NCI-H774 (cell line): ENCODE measurements at places on chromosomes 1 and 21.

GRCh38 chr1:100187912-100188311, 9.9 kb upstream of the LRRC39 start:
- DNase-seq: no peak

DNA sequence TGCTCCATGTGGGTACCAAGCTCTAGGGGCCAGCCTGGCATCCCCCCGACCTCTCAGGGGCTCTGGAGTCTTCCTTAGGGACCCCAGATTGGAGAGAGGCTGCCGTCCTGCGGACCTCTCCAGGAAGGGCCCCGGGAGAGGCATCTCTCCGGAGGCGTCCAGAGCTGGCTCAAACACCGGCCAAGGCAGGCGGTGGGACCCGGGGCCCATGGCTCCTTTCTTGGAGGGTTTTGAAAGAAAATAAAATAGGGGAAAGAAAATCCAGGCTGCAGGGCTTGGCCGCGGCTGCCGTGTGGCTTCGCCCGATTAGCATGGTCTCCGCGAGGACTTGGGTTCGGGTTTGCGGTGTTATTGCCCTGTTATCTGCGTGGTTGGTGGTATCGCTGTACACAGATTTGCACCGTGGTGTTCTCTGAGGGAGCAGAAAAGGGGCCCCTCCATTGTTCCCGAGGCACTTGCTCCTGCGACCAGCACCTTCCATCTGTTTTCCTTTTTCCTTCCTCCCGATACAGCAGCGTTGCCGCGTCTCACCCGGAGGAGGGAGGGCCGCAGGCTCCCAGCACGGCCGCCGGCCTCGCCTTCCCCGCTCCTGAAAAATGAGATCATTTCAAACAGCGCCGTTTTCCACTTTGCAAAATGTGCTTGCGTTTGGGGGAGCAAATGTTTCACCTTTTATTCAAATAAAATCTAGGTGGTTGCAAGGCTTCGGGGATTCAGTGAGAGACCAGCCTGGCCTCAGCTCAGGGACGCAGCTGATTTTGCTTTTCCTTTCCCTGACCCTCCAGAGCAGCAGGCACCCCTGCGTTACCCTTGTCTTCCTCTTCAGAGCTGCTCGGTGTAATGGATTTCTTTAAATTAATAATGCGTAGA, 86.3 kb downstream of the PRDM16 start:
- no peak for DNase-seq

DNA sequence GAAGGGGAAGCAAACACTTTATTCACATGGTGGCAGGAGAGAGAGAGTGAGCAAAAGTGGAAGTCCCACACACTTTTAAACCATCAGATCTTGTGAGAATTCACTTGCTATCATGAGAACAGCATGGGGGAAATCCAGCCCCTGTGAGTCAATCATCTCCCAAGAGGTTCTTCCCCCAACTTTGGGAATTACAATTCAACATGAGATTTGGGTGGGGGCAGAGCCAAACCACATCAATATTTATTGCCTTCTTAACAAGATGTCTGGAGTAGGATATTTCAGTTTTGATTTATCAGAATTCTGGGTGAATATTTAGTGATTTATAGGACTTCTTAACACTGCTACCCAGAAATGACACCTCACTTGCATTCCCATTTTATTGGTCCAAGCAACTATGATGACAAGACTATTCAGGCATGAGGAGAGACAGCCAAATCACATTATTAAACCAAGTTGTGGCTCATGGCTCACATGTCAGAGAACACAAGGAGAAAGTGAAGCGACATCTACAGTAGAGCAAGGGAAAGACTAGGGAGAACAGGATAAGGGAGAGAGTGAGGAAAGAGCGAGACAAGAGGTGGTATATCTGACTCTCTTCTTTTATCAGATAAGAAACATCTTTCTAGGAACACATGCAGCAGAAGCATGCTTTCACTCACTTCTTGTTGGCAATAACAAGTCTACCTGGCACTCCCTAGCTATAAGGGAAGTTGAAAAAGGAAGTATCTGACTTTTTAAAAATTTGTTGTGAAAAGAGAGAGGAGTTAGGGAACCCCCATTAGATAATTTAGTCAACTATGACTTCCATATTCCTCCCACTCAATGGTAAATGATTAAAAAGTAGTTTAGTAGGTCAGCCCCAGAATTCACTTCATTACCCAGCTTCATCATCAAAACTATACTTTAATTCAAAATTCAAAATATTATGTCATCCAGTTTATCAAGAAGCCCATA, 36.6 kb upstream of the PTPRC start:
- no peak for DNase-seq

- DNase-seq: no peak
Observed at GRCh38 chr1:182602935-182603645, 1.1 kb downstream of the RGS16 start.

GRCh38 chr1:98793136-98793535, 131.6 kb downstream of the SNX7 start:
- no peak for DNase-seq

- DNase-seq: no peak
Observed at GRCh38 chr1:37479255-37480124, 5.1 kb downstream of the ZC3H12A start.

GRCh38 chr1:236734141-236734765, 48.0 kb downstream of the ACTN2 start:
- DNase-seq: no peak

- no peak for DNase-seq
Observed at GRCh38 chr21:44583800-44584147, 3.4 kb upstream of the KRTAP10-5 start.

GRCh38 chr1:231964241-231964640, 337.7 kb downstream of the DISC1 start:
- no peak for DNase-seq

- no peak for DNase-seq
Observed at GRCh38 chr1:29963946-29964345, 727.6 kb downstream of the PTPRU start.

- no peak for DNase-seq
Observed at GRCh38 chr1:147882535-147882934, 20.1 kb upstream of the GJA8 start.

- no peak for DNase-seq
Observed at GRCh38 chr1:224742349-224742748, 126.2 kb downstream of the CNIH3 start.

GRCh38 chr1:235901461-235901860, 34.8 kb upstream of the LYST start:
- DNase-seq: no peak

- DNase-seq: no peak
Observed at GRCh38 chr1:116880917-116881316, 28.8 kb upstream of the PTGFRN start.

GRCh38 chr1:230112782-230113181, 45.7 kb downstream of the GALNT2 start:
- no peak for DNase-seq

DNA sequence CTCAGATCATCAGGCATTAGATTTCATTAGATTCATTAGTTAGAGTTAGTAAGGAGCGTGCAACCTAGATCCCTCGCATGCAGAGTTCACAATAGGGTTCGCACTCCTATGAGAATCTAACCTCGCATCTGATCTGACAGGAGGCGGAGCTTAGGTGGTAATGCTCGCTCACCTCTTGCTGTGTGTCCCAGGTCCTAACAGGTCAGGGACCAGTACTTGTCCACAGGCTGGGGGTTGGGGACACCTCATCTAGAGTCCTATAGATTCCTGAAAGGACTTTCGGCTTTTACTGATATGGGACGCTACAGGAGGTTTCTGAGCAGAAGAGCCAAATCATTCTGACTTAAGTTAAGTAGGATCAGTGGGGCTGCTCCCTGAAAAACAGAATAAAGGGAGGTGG, 91.4 kb downstream of the AKT3 start:
- DNase-seq: no peak

GRCh38 chr1:78645723-78646122, 3.9 kb upstream of the IFI44 start:
- no peak for DNase-seq

GRCh38 chr1:35876988-35877387, 6.0 kb upstream of the AGO1 start:
- DNase-seq: no peak

- DNase-seq: no peak
Observed at GRCh38 chr1:9207715-9208114, 26.9 kb upstream of the H6PD start.

- DNase-seq: no peak
Observed at GRCh38 chr1:49364676-49365075, 588.0 kb upstream of the BEND5 start.

GRCh38 chr21:44383216-44383615, 29.8 kb downstream of the TRPM2 start:
- no peak for DNase-seq

GRCh38 chr1:17293681-17294425, 14.1 kb upstream of the PADI4 start:
- no peak for DNase-seq

- peak; percentile 23 for DNase-seq
Observed at GRCh38 chr1:21651214-21652042, 17.7 kb downstream of the RAP1GAP start.

DNA sequence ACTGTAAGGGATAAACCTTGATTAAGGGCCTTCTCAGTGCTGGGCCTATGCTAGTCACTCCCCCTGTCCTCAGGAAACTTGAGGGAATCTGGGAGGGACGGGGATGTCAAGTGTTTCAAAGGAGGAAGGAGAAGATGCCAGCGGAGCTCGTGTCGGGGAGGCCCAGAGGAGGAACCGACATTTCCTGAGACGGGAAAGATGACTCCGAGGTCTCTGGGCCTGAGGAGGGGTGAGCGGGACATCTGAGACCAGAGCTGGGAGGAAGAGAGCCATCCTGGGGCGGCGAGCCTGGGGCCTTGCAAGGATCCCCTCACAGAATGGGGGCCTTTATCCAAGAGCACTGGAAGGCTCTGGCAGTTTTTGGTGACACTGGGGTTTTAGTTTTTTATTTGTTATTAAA, 10.4 kb downstream of the SLC66A1 start:
- no peak for DNase-seq

GRCh38 chr1:18946550-18947381, 9.7 kb downstream of the IFFO2 start:
- no peak for DNase-seq

DNA sequence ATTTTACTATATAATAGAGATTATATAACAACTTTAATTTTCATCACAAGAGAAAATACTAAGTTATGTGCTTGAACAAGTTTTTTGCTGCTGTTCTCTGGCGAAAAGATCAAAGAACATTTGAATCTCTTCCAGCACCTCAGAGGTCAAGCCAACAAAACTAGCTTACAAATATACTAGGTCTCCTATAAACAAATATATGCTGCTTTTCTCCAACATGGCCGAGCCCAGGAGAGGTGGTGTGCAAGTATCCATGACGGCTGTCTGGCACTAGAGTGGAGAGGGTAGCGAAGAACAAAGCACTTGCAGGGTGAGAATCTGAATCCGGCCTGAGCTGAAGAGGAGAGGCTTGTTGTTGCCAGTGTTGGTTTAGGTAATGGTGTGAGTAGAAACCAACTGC, 7.5 kb upstream of the FMO3 start:
- DNase-seq: no peak

DNA sequence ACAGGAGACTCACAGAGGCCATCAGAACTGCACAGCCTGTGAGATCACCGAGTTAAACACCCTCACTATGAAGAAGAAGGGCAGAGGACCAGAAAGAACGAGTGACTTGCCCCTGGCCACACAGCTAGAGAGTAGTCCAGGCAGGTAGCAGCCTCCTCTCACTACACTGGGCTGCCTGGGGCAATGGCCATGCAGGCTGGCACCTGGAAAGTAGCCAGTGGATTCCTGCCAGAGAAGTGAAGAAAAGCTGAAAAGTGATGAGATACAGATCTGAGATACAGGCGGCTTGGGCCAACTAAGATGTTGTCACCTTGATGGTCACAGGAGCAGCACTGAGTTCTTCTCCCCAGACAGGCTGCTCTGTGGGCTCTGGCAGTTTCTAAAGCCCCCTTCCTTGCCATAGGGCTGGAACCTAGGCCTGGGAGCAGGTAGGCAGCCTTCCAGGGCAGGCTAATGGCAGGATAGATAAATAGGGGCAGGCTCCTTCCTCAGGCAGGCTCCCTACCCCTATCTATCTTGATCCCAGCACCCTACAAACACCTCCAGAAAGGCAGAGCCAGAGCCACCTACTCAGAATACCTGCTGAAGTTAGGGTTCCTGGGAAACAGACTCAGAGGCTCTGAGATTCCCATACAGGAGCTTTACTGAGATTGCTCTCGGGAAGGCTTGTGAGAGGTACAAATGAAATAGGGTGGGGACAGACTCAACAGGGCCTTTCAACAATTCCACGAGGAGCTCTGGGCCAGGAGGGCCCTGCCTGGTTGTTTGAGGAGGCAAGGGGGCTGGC, 106.3 kb downstream of the BEND5 start:
- DNase-seq: no peak

DNA sequence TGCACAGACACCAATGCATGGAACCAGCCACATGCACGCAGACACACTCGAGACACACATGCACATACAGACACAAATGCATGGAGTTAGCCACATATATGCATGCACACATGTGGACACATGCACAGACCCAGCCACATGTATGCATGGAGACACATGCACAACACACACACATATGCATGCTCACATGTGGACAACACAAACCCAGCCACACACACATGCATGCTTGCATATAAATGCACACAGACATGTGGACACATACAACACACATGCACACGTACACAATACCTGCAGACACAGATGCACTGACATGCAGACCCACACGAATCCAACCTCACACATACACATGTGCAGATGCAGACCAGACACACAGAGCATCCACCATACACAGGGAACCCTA, 31.1 kb downstream of the WNT9A start:
- no peak for DNase-seq

DNA sequence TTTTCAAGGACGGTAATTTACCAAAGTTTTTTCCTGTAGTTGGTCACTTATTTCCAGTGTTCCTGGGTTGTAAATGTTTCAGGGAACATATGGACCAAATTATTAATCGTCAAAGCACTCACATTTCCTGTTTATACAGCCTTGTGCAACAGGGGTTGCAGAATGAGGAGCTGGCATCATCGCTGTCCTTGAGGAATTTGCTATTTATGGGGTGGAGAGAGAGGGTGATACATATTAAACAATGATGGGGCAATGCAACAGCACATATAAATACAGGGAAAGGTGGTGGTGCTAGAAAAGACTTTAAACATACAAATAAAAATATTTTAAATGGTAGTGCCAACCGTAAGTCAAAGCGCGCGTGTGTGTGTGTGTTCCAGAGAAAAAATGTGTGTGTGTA, 369.8 kb downstream of the NPHP4 start:
- no peak for DNase-seq

- DNase-seq: no peak
Observed at GRCh38 chr1:94092210-94092613, 28.7 kb downstream of the ABCA4 start.

GRCh38 chr21:42680429-42680828, 27.0 kb downstream of the PDE9A start:
- no peak for DNase-seq
